IPS-NIHi11 (cell line): ENCODE measurements at places on chromosomes 3 and 15.

DNA sequence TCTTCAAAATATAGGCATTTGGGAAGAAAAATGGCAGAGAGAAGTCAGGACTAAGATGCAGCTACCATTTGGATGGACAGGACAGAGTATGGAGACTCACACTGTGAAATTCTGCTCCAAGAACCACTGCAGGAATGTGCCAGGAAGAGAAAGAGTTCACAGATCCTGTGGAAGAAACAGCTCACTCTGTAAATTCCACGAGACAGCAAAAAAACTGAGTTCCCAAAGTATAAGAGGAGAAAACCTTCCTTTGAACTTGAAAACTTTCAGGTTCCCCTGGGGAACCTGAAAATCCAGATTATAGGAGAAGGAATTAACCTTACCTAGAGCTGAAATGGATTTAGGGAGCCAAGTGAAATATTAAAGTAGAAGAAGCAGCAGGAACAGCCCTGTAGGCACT is 137.1 kb downstream of the PLCH1 start:
- DNase-seq: no peak

DNA sequence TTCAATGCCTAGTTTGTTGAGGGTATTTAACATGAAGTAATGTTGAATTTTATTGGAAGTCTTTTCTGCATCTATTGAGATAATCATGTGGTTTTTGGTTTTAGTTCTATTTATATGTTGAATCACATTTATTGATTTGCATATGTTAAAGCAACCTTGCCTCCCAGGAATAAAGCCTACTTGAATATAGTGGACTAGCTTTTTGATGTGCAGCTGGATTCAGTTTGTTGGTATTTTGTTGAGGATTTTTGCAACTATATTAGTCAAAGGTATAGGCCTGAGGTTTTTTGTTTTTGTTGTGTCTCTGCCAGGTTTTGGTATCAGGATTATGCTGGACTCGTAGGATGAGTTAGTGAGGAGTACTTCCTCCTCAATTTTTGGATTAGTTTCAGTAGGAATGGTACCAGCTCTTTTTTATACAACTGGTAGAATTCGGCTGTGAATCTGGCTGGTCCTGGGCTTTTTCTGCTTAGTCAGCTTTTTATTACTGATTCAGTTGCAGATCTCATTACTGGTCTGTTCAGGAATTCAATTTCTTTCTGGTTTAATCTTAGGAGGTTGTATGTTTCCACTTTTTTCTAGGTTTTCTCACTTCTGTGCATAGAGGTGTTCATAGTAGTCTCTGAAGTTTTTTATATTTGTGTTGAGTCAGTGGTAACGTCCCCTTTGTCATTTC is 209.8 kb upstream of the RBMS3 start:
- no peak for DNase-seq

DNA sequence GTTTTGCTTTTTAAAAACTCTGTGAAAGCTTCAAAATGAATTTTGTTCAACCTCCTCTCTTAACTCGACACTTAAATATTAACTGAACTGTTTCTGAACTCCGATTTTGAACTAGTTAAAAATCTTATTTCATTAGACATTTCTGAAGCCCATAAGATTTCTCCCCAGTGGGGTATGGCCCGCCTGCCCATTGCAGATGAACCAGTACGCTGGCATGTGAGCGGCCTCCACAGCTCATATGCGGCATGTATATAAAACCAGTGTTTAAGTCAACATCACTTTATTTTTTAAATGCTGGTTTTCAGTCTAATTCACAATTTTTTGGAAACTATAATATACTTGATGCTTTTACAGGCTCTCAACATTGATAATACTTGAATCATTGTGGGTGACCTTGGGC is 50.2 kb downstream of the CPN2 start:
- DNase-seq: no peak

GRCh38 chr3:27271890-27272289 is 97.3 kb downstream of the NEK10 start:
- DNase-seq: no peak

GRCh38 chr3:77303955-77304699 is 264.2 kb downstream of the ROBO2 start:
- no peak for DNase-seq
